Stimulated activated CD8-positive, alpha-beta memory T cell treated with anti-CD3 and anti-CD28 coated beads, Interleukin-4, amount 100 ng/mL, for 24 hours (primary cell): ENCODE measurements at places on chromosomes 3 and 15.

- no peak for DNase-seq
Measured at GRCh38 chr3:117218641-117219048, 509.1 kb downstream of the TUSC7 start.

- no peak for DNase-seq
Measured at GRCh38 chr15:77742570-77742969, 109.9 kb upstream of the LINGO1 start.

DNA sequence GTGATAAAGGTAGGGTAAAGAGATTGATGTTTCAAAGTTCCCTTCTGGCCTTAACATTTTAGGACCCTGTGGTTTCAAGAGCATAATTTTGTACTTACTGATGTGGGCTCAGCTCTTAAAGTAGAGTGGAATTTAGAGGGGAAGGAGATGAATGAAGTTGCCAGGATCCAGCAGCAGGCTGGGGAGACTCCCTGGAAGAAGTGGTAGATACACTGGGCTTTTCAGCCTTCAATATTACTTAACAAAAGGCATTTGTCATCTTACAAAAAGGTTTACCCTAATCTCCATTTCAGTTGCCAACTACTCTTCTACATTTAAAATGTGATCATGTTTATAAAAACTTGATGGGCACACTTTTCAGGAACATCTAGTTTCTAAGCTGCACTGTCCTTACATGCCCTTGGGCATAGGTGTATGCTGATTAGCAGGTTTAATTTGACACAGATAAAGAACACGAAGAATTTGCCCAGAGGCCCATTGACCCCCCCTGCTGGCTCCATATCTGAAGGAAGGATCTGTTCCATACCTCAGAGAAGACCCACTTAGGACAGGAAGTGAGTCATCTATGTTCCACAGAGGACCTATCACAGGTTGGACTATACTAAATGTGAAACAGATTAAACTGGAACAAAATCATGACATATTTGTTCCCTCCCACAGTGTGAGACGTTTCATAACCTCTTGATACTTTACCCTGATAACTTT lies 93.0 kb upstream of the LPP start:
- peak; percentile 46 for DNase-seq

DNA sequence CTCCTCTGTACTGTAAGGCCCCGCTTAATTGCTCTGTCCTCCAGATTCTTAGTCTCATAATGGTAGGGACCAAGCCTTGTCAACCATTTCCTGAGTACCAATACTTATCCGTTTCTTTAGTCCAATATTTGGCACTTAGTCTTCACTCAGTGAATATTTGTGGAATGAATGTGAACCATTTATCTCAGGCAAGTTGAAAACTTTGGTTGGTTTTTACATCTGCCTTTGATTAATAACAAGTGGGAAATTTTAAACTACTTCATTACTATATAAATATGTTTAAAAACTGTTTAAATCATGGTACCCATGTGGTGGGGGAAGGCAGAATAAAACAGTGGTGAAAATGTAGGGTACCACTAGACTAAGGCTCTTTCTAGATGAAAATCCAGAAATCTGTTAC lies 15.2 kb downstream of the CA12 start:
- DNase-seq = no peak

DNA sequence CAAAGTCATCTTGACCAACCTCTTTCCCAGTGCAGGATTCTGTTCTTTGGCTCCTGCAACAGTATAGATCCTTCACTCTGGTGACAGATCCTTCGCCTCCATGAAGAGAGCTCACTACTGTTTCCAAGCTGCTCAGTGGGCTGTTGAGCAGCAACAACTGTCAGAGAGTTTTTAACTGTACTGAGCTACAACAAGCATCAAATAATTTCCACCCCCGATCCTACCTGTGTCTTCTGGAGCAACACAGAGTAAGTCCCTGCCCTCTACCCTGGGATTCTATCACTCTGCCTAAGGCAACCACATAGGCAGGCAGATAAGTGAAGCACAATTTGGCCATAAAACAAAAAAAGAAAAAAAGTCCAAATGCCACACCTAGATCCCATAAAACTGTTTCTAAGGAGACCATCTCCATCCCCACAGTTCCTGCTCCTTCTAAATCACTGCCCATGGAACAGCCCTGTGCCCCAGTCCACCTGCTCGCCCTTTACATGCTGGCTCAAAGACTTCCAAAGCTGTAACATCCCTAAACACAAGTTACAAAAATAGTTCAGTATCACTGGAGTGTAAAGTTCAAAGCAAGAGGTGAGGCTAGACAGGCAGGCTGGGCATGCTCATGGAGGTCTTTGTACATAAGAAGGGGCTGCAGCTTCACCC lies 37.8 kb upstream of the ANPEP start:
- no peak for DNase-seq

GRCh38 chr15:31457631-31458526 lies 131.2 kb downstream of the KLF13 start:
- DNase-seq = no peak

GRCh38 chr3:121274411-121274810 lies 271.4 kb downstream of the POLQ start:
- DNase-seq = no peak

DNA sequence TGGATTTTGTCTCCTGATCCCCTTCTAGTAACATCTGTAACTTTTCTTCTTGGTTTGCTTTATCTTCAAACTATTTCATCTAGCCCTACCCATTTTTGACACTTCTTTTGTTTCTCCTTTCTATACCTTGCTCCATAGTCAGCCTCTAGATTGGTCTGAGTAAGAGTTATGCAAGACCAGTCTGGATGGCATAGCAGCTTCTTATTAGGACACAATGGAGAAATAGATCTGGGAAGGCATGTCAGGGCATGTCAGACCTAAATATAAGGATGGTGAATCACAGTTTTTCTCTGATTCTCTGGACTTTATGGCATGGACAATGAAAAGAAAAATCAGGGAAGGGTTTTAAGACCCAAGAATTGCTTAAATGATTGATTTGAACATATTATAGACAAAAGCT lies 452.5 kb downstream of the RAP2B start:
- no peak for DNase-seq

- no peak for DNase-seq
Measured at GRCh38 chr3:70433091-70433490, 120.7 kb upstream of the MDFIC2 start.

- no peak for DNase-seq
Measured at GRCh38 chr3:20809356-20809755, 623.4 kb upstream of the SGO1 start.

DNA sequence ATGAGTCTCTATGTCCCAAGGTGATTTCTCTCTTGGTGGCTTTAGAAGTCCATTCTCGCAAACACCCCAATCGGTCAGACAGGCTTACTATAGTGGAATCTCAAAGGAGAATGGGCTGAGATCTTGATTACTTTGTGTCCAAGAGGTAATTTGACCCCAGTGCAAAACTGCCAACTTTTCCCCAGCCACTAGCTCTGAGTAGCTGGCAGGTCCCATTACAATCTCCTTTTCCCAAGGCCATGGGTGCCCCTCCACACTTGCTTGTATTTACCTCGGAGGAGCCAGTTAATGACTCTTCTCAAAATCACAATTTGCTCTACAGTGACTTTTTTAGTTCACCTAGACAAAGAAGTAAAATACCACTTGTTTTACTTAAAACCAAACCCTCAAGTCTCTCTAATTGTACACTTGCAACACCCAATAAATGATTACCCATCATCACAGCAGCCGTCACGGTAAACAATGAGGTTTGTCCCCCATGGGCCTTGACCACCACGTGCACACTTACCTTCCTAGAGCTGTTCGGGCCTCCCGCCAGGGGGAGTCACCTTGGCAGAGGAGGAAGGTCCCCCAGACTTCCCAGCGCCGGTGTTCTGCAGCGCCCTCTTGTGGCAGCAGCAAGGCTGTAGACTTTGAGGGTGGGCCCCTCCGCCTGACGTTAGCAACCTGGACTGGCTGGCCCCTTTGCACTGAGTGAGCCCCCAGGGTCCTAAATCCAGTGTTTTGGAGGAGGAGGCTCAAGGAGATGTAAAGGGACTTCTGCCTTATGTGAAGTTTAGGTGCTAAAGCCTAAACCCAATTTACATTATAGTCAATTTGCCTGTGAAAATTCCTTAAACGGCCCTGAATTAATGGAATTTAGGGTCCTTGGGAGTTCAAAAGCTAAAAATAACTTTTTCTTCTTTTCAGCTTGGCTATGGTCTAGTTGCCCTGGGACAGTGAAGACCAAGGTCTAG lies 18.7 kb upstream of the HDAC11 start:
- DNase-seq = peak; percentile 49

GRCh38 chr3:13371100-13372075 lies 48.7 kb downstream of the NUP210 start:
- no peak for DNase-seq

DNA sequence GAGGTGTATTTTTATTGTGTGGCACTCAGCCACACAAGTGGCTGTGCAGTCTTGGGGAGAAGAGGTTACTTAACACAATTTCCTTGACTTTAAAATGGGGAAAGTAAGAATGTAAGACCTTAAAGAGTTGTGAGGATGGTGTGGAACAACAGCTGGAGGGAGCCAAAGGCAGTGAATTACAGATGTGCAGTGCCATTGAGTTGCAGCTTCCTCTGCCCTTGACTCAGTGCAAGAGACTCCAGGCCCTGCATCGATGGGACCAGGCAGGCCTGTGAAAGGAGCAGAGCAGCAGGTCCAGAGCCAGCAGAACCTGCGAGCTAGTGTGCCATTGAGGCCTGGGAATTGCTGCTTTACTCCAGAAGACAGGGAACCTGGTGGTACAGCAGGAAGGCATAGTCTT lies 27.2 kb downstream of the EEFSEC start:
- no peak for DNase-seq

DNA sequence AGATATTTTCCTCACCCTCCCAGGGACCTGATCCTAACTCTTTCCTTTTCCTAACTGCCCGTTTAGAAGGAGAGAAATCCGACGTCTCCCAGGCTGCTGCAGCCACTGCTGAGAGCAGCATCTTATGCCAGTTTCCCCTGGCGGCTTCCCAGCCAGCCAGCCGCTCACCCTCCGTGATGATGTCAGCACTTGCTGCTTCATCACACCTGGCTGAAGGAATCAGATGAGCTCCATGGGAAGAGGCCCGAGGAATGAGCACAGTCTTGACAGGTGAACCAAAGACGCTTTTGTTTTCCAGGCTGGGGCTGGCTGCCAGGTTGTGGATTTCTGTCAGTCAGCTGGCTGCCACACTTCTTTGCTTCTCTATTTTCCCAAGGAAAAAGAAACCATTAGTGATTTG lies 445.1 kb upstream of the RBMS3 start:
- no peak for DNase-seq

DNA sequence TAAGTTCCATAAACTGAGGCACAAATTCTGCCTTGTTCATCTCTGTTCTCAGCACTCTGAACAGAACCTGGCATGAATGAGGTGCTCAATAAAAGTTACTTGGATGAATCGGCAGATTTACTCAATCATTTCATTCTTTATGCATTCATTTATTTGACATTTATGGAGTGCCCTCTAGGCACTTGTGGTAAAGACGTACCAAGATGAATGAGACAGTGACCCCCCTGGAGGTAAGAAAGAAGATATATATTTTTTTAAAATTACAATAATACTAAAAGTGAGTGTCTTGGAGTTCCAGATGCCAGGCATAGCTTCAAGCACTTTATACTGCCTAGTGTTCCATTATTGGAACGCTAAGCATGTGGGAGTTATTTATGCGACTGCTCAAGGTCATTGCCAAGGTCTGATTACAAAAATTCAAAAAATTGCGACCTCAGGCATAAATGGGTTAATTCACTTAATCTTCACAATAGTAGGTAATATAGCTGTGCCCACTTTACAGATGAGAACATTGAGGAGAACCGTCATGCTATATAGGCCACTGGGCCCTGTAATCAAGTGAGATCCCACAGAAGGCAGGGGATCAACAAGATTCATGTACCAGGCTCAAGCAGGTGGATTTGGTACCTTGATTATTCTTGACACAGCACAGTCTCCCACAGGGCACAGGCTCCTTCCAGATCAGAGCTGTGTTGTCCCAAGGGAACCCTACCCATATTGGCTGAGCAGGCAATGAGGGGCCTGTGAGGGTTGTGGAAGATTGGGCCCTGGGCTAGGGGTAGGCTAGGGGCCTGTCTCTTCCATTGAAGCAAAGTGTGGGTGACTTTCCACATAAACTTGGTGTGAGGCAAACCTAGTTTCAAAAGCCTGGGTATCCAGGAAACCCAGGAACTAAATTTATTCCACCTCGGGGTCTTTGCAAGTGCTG lies 10.7 kb downstream of the XIRP1 start:
- DNase-seq = no peak

DNA sequence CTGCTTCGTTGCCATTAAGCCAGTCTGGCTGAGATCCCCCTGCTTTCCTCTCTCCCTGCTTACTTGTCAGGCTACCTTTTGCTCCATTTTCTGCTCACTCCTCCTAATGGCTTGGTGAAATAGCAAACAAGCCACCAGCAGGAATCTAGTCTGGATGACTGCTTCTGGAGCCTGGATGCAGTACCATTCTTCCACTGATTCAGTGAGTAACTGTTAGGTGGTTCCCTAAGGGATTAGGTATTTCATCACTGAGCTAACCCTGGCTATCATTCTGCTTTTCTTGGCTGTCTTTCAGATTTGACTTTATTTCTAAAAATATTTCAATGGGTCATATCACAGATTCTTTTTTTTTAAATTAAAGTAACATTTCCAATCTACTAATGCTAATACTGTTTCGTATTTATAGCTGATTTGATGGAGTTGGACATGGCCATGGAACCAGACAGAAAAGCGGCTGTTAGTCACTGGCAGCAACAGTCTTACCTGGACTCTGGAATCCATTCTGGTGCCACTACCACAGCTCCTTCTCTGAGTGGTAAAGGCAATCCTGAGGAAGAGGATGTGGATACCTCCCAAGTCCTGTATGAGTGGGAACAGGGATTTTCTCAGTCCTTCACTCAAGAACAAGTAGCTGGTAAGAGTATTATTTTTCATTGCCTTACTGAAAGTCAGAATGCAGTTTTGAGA lies 25.0 kb downstream of the CTNNB1 start:
- DNase-seq = no peak

DNA sequence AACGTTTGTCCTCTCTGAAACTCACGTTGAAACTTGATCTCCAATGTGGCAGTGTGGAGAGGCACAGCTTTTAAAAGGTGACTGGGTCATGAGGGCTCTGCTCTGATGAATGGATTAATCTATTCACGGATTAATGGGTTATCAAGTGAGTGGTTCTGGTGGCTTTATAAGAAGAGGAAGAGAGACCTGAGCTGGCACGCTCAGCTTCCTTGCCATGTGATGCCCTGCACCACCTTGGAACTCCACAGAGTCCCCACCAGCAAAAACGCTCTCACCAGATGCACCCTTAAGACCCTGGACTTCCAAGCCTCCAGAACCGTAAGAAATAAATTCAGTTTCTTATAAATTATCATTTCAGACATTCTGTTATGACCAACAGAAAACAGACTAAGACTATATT lies 2.6 kb downstream of the PPP1R2 start:
- DNase-seq = no peak

DNA sequence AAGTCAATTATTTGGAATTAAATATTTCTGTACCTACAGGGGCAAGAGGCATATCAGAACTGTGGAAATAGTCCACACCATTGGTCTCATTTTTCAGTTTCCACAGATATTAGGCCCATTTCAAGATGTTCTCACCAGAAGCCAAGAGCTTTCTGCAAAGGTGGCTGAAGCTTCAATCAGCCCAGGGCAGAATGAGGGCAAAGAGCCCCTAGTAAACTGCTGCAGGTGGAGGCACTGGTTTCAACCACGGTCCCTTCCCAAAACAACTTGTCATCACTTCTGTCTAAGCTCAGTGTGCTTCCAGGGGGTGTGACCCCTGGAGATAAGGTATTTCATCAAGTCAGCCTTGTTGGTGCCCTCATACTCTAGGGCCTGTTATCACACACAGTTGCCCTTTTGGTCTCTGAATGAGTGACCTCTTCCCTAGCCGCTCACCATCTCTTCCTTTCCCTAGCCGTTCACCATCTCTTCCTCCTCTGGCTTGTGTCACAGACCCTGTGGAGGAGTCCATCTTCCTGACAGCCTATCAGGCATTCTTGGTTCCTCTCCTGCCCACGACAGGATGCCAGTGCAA lies 21.2 kb downstream of the IL17RD start:
- DNase-seq = no peak
